ENCODE measurements at places on chromosomes 2 and 18.

GRCh38 chr2:68377137-68377780 lies 12.2 kb downstream of the PLEK start:
- DNase-seq: no peak

DNA sequence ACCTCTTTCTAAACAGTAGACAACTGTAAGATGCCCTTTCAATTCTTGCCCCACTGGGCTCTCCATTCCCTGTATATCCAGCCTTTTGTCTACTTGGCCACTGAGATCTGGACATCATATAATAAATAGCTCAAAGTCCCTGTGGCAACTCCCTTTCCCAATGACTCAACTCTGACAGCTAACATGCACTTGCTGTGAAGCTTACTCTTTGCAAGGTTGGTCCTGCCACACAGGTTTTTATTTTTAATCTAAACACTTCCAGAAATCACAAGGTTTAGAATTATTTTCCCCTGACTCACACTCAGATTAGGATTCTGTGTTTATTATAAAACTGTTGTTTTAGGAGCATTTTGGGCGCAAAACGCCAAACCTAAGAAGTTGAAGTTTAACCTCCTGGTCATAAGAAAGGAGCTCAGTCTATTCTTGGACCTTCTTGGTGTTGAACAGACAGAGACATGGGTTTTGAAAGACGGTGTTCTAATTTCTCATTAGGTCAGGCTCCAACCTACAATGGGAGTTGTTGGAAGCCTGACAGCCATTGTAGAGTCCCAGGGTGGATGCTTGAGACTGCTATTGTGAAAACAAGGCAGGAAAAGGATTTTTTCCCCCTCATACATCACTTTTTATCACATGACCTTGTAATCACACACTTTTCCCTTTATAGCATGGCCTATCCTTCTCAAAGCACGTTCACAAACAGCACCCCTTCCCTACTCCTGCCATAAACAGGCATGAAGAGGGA lies 124.7 kb upstream of the SERPINE2 start:
- no peak for DNase-seq

DNA sequence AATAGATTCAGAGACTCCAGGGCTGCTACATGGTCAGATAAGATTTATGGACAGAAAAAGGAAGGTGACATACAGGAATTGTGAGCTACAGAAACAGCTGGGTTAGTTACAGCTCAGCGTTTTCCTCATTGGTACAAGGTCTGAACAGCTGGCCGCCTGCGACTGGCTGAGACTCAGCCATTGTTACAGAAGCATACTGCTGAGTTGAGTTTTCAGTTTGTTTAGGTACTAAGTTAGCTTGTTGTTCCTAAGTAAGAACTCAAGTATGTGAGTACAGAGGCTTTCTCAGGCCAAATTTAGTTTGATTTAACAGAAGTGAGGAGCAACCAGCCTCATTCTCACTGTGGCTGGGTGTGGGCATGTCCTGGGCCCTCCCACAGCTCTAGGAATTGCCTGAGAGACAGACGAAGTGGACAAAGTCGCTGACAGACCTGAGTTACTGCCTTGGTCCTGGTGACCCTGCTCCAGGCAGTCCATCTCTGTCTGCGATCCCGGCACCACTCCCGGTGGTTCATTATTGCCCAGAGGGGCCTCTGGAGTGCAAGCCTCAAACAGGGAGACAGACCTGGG lies 27.8 kb upstream of the RHOB start:
- DNase-seq: no peak

GRCh38 chr18:13638719-13639595 lies 87.4 kb downstream of the FAM210A start:
- DNase-seq: no peak

- no peak for DNase-seq
Measured at GRCh38 chr2:74653589-74653984, 460 bp upstream of the SEMA4F start.

GRCh38 chr2:169039702-169040101 lies 8.6 kb upstream of the ABCB11 start:
- no peak for DNase-seq

- no peak for DNase-seq
Measured at GRCh38 chr2:159153463-159153862, 133.0 kb downstream of the WDSUB1 start.

- no peak for DNase-seq
Measured at GRCh38 chr2:42917425-42917927, 125.1 kb upstream of the HAAO start.

DNA sequence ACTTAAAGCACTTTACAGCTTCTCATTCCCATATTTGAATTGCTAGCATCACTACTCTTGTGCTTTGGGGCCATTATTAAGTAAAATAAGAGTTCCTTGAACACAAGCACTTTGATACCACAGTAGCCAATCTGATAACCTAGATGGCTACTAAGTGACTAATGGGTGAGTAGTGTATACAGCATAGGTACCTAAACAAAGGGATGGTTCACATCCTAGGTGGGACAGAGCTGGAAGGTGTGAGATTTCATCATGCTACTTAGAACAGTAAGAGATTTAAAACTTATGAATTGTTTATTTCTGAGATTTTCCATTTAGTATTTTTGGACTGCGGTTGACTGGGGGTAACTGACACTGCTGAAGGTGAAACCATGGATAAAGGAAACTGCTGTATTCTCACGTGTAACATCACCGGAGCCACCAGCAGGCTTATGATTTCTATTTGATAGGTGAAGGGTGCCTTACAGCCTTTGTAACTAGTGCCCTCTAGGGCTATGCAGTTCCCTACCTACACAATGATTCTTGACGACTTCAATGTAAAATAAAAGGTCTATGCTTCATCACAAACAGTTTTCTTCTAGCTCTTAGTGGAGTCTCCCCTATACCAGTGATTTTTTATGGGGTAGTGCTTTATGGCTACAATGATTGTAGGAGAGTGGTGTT lies 22.1 kb upstream of the CRIM1 start:
- no peak for DNase-seq

DNA sequence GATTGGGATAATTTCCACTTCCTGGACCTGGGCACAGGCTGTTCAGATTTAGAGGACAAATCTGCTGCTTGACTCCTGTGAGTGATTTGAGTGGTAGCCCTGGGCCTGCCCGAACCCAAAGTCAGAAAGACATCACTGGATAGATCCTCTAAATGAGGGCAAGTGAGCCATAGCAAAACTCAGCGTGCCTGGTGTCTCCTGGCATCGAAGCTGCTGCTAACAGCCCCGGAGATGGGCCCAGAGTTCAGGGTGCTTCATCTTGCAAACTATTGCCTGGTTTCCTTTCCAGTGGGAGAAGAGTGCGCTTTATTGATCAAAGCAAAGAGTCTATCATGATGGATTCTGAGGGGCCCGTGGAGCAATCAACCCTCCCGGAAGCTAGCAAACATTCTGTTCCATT lies 153.1 kb upstream of the KLHL29 start:
- no peak for DNase-seq

DNA sequence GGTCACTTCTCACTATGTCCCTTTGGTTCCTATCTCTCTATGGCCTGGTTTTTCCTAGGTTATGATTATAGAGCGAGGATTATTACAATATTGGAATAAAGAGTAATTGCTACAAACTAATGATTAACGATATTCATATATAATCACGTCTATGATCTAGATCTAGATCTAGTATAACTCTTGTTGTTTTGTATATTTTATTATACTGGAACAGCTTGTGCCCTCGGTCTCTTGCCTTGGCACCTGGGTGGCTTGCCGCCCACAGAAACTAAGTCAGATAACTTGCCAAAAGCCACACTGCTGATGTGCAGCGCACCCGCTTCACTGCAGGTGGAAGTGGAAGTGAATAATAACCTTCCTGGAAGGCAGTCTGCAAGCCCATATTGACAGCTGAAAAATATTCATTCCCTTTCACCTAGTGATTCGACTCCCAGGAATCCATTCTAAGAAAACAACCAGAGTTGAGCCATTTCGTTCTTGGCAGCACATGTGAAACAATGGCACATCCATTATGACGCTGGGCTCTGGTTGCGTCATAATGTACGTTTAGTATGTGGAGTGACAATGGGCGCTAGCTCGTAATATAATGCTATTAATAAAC lies 725 bp upstream of the ANKRD53 start:
- no peak for DNase-seq

DNA sequence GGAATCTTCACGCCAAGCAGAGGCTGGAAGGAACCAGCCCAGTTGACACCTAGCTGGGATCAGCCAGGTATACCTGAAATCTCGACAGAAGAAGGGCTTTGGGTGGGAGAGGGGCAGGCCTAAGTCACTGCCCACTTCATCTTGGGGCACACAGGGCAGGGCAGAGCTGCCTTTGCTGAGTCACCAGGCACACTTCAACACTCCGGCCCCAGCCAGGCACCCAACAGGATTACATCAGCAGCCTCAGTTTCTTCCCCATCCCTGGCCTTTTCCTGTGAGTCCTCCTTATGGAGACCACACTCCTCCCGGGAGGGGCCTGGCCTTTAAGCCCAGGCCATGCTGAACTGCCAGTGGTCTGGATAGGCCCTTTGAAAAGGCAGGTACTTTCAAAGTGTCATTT lies 201.7 kb upstream of the HS6ST1 start:
- no peak for DNase-seq

GRCh38 chr2:207905546-207905945 lies 119.8 kb downstream of the PLEKHM3 start:
- peak; percentile 69 for DNase-seq

DNA sequence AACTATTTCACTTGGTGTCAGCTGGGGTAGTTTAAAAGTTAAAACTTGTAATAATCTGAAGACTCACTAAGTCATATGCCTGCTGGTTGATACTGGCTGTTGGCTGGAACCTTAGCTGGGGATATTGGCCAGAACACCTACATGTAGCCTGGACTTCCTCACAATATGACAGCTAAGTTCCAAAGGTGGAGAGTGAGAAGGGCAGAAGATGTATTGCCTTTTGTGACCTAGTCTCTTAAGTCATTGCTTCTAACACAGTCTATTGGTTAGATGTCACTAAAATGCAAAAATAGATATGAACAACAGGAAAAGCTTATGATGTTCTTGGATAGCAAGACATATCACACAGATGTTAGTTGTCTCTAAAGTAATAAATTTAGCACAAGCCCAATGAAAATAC lies 113.2 kb upstream of the CHAC2 start:
- DNase-seq: no peak

- no peak for DNase-seq
Measured at GRCh38 chr18:21074336-21075323, 37.0 kb downstream of the ROCK1 start.

- DNase-seq: no peak
Measured at GRCh38 chr2:203759690-203760365, 53.4 kb downstream of the CD28 start.

All from D341Med (cell line).